COR-L47 (cell line): ENCODE measurements at places on chromosomes 5 and 9.

GRCh38 chr9:136424750-136425362 lies 14.4 kb downstream of the PMPCA start:
- no peak for DNase-seq

DNA sequence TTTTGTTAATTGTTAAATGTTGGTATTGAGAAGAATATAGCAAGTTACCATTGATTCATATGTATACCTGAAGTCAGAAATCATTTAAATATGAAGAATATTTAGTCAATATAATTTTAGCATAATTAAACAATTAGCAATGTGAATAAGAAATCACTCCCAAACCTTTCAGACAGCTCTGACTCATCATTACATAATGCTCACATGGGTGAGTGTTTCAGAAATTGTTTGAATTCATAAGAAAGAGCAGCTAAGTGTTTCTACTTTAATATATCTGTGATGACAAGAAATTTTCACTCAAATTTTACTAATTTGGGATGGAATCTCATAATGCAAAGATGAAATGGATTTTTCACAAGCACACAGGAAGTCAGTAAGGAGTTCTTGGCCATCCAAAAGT lies 42.0 kb upstream of the CDC42SE2 start:
- DNase-seq: no peak

DNA sequence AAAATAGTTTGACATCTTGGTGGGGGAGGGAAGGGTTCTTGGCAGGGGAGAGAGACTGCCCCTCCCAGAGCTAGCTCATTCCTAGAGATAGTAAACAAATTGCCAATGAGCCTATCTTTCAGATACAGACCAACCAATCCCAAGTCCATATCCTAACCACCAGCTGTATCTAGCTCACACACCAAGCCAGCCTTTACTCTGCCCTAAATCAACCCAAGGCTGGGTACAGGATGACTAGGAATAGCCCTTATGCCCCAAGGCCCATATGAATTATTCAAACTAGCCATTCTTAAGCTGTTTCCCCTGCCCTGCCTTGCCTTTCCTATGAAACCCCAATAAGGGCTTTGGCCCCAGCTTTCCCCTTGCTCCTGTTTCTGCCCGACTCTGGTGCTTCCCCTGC lies 281.3 kb upstream of the PANK3 start:
- no peak for DNase-seq

DNA sequence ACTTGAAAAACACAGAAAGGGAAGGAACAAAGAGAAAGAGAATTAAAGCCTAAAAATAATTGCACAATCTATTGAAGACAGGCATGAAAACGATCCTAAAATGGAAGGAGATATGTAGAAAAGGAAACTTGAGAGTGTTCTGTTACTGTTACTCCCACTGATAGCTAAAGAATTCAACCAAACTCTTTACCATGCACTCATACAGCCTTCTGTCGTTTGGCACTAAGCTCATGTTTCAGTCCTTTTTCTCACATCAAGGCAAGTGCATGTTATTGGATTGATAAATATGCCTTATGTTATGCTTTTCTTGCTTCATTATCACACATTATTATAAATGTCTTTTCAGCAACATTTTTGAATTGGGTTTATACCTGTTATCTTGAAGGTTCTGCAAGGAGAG lies 696.5 kb downstream of the EFNA5 start:
- no peak for DNase-seq

GRCh38 chr5:2549354-2549753 lies 202.1 kb downstream of the IRX2 start:
- DNase-seq: no peak

GRCh38 chr9:125691869-125692268 lies 15.1 kb downstream of the MAPKAP1 start:
- no peak for DNase-seq

GRCh38 chr9:117574099-117574498 lies 130.1 kb upstream of the TLR4 start:
- DNase-seq: no peak

- DNase-seq: no peak
These were observed 101.4 kb downstream of the PRKACG start for GRCh38 chr9:68912561-68912960.

DNA sequence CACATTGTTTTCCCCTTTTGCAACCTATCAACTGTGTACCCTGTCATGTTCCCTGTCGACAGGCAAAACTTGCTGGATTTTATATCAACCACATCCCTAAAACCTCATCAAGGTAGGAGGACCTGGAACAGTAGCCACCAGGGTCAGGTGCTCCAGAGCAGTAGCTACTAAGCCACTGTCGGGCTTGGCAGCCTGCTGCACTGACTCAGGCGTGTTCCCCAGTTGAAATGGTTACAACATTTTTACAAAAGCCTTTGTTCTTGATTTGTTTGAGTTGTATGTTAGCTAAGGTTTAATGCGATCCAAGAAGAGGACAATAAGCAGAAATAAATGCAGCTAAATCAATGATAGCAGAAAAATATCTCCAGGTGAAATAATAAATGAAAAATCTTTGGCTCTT lies 407.4 kb upstream of the TLE4 start:
- DNase-seq: no peak

- DNase-seq: no peak
These were observed 41.5 kb upstream of the EGFL7 start for GRCh38 chr9:136621019-136621733.

GRCh38 chr5:144194144-144194543 lies 23.5 kb downstream of the KCTD16 start:
- no peak for DNase-seq

- no peak for DNase-seq
These were observed 30.5 kb downstream of the ADAMTS2 start for GRCh38 chr5:179314606-179315355.

DNA sequence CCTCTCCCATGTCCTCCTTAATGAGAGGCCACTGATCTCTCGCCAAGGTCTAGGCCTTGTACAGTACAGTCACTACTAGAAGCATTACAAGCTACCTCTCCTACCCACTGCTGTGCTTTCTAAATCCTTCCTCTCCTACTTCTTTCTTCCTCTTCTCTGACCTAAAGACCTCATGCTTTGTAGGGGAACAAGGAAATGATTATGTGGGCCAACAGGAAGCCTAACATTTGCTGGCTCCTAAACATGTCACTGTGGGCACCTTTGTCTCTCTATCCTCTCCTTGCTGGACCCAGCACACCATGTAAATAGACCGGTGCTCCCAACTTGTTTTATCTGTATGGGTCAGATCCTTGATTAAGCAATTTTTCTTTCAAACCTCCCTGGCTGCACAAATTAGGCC lies 16.7 kb downstream of the SLC28A3 start:
- DNase-seq: no peak

- DNase-seq: no peak
These were observed 16.1 kb upstream of the PRLR start for GRCh38 chr5:35246411-35246810.

DNA sequence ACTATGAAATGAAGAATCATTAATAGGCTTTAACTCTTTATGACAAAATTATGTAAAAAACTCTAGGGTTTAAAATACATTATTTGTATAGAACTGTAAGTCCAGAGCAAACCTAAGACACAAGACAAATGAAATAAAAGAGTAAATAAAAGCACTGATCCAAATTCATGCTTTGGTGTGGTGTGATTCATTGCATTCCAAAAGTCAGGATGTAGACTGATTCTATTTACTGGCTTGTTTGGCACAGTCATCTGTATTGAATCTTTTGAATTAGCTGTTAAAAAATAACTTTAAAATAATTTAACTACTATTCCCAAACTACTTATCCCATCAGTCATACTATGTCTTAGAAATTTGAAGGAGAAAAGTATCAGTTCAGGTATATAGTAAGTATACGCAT lies 31.1 kb downstream of the IL4 start:
- no peak for DNase-seq

- no peak for DNase-seq
These were observed 73.0 kb downstream of the PAX5 start for GRCh38 chr9:36961051-36961450.

GRCh38 chr9:125795970-125796596 lies 48.9 kb downstream of the PBX3 start:
- no peak for DNase-seq

GRCh38 chr9:130636648-130637020 lies 27.8 kb upstream of the PRDM12 start:
- no peak for DNase-seq

DNA sequence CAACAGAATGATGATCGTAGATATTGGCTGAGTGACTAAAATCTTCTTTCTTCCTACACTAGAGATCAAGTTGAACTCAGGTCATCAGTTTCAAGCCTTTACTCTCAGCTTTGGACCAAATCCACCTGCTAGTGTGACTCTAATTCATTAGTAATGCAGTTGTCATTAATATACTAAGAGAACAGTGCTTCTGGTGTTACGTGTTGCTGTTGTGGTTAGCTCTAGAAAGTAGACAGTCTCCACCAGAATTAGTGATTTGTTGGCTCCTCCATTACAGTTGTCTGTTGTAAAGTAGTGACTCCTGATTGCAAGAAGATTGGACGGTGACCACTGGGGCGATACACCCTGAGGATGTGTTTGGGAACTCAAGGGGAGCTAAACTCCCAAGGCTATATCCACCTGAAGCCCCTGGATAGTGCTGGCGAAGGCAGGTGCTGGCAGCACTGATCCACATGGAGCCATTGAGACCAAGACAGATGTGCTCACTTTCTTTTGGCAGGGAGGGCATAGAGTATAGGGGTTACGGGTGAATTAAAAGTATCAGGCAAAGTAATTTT lies 3.1 kb downstream of the CAMK4 start:
- no peak for DNase-seq

DNA sequence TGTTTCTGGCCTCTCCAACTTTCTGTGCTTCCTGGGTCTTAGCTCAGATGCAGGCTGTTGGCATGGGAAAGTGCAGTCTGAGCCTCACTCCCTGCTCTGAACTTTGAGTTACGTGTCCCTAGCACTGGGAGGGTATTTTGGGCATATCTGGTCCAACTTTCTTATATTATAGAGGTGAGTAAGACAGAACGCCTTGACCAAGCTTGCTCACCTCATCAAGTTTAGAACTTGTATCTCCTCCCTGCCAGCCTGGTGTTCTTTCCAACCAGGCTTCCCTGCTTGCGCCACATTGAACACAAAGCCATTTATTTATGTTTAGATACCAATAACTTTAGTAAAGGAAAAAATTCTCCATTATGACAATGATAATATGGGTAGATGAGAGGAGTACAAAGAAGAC lies 33.2 kb downstream of the TNC start:
- DNase-seq: no peak

DNA sequence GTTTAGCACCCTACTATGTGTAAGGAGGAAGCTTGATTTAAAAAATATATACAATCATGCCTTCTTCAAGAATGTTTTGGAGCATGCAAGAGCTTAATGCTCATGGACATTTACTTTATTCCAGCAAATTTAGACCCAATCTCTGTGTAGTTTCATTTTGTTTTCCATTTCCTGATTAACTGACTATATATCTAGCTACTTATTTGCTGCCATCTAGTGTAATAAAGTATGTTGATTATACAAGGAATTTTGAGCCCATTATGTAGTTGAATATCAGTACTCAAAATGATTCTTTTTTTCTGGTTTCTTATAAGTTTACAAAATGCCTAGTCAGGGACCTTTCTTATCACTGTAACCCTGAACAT lies 100.0 kb upstream of the CCDC152 start:
- no peak for DNase-seq

- no peak for DNase-seq
These were observed 453.5 kb downstream of the RAB3C start for GRCh38 chr5:59036274-59036961.

DNA sequence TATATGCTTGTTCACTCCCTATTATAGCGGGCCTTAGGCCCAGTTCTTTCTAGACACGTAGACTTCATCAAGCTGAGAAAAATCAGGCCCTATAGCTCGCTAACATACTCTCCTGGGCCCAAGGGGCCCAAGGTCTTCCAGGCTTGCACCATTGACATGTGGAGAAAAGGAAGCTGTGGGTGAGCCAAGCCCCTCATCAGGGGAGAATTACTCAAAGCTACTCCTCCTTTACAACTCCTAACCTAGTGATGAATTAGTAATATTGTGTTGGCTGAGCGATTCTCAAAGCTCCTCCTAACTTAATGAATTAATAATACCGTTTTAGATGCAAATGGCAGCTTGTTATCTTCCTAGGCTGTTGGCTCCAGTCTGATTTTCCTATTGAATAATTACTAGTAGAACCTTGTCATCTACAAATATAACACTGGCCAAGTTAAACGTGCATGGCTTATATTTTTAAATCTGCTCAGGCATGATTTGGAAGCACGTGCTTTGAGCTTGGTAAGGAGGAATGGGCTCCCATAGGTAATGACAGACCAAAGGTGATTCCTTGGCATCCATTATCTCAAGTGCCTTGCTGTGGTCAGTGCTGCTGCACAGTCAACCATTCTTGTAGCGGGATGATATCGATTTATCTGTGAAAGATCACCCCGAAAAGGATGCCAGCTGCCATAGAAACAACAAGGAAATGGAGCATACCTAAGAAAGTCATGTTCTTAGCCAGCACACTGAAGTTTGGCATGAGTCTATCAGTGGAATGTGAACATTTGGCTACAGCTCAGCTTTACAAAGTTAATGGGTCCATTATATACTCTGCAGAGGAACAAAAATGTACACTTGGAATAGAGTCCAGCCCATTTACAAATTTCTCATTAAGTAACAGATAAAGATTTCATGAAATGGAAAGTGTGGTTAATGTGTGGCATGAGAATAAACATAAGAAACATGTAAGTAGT lies 23.8 kb downstream of the LVRN start:
- no peak for DNase-seq

- DNase-seq: no peak
These were observed 1110.6 kb downstream of the DTWD2 start for GRCh38 chr5:117877731-117878130.

GRCh38 chr5:123156577-123157296 lies 67.7 kb downstream of the PRDM6 start:
- DNase-seq: no peak

DNA sequence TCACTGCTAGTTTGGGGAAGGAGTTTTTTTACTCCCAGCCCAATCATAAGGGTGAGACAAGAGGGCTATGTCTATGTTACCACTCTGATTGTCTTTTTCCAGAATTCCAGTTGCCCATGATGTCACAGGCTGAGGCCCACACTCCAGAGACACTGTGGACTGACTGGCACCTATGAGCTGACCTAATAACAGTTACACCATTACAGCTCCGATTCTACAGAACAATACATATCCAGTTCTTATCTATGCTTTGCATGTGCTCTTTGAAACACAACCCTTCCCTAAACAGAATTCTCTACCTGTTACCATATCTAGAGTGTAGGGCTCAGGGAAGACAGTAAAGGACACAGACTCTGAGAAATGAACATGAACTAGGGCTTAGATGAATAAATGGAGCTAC lies 45.7 kb upstream of the ALDOB start:
- DNase-seq: no peak
